Right lobe of liver (tissue), 6 donors: ENCODE measurements at places on chromosomes 6 and 20. TPM values are rescaled to one million over a fixed set of nuclear protein-coding genes. Genes with fewer than 3 reads are reported as not detected.

The PDYN gene
- total RNA-seq: not detected

The MAD2L1BP gene
- total RNA-seq: 12.6 TPM

The CCM2L gene
- total RNA-seq: 0.68 TPM

The SLC4A11 gene
- total RNA-seq: 0.18 TPM

GRCh38 chr6:16553531-16553930 lies 207.7 kb downstream of the ATXN1 start:
- H3K36me3 ChIP-seq: no peaks in the 10 kb centered on the region
- no peak overlapping the region for H3K4me3 ChIP-seq
- no peaks in the 10 kb centered on the region for H3K27me3 ChIP-seq
- H3K27ac ChIP-seq: no peak overlapping the region

DNA sequence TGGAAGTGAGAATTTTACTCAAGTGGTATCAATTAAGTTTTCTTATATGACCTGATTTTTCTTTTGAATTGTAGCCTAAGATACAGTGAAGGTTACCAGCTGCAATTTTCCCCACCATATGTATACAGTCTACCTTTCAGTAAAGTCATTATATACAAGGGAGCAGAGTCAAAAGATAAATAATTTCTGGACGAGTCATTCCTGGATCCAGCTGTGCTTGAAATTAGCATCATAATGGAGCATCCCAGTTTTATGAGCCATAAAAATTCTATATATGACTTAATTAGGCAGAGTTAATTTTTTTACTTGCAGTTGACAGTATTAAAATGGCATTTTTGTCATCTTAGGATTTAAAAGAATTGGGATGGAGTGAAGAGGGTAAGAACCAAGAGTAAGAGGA lies 1008.4 kb downstream of the PHF3 start:
- no peak overlapping the region for H3K27ac ChIP-seq
- no peak overlapping the region for H3K4me3 ChIP-seq
- no peaks in the 10 kb centered on the region for H3K27me3 ChIP-seq
- H3K4me1 ChIP-seq: no peaks in the 10 kb centered on the region
- DNase-seq: no peak
